ENCODE measurements at places on chromosomes 6 and 20.

DNA sequence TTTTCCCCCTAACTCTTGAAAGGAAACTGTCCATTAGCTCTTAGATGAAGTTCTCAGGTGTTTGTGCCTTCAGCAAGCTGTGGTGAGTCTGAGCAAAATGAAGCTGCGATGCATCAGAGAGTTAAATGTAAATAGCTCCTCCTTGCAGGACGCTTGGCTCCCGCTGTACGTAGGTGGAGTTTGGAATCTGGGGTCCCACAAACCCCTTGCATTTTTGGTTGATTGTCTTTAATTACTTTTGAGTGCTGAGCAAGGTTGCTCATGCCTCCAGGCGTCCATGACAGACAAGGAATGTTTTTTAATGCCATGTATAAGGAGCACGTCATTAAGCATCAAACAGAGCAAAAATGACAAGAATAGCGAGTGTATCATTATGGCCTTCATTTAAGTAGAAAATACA lies 300.5 kb downstream of the TFAP2C start:
- DNase-seq, result no peak

GRCh38 chr6:23013776-23014175 lies 444.4 kb downstream of the HDGFL1 start:
- no peak for DNase-seq

- DNase-seq, result no peak
These were observed 143.1 kb downstream of the CEP57L1 start for GRCh38 chr6:109238396-109238795.

GRCh38 chr6:35282472-35282871 lies 15.1 kb upstream of the DEF6 start:
- no peak for DNase-seq

DNA sequence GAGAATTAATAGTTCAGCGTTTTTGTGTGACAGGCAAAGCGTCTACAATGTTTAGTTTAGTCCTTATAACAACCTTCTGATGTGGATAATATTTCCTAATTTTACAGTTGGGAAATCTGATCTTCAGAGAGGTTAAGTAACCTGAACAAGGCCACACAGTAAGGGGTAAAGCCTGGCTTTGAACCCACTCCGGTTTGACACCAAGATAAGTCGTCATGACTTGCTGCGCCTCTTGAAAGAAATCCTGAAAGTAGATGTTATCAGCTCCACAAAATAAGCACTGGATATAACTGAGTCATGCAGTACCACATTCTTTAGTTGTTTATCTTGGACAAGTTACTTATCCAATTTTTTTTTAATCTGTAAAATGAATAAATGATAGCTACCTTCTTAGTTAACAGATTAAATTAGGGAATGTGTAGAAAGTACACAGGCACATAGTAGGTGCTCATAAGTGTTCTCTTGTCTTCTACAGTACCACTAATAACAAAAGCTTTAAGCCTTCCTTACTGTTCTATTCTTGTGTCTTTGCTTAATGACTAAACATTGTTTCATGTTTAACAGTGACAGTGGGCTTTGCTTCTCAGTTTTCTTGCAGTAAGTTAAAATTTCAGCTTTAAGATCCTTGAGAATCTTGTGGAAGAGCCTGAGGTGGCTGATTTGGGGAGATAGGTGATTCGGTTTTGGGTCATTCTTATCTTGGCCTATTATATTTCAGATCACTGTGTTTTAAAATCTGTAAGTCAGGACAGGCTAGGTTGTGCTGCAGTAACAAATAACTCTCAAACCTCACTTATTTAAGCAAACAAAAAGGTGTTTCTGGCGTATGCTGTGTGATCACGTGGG lies 2.1 kb downstream of the HIVEP1 start:
- DNase-seq, result no peak

- DNase-seq, result no peak
These were observed 135.5 kb downstream of the LRRC1 start for GRCh38 chr6:53930330-53930729.

GRCh38 chr20:43699941-43700565 lies 26.7 kb downstream of the GTSF1L start:
- no peak for DNase-seq

- DNase-seq, result no peak
These were observed 56.0 kb downstream of the CDK5RAP1 start for GRCh38 chr20:33345342-33345741.

- DNase-seq, result peak; percentile 55
These were observed 683 bp upstream of the GCNT2 start for GRCh38 chr6:10520468-10520867.

- DNase-seq, result no peak
These were observed 137.1 kb downstream of the ELOVL4 start for GRCh38 chr6:79810185-79810705.

- DNase-seq, result no peak
These were observed 73.0 kb upstream of the HMGN3 start for GRCh38 chr6:79307321-79308036.

- DNase-seq, result no peak
These were observed 18.1 kb downstream of the RIPK1 start for GRCh38 chr6:3086282-3086946.

DNA sequence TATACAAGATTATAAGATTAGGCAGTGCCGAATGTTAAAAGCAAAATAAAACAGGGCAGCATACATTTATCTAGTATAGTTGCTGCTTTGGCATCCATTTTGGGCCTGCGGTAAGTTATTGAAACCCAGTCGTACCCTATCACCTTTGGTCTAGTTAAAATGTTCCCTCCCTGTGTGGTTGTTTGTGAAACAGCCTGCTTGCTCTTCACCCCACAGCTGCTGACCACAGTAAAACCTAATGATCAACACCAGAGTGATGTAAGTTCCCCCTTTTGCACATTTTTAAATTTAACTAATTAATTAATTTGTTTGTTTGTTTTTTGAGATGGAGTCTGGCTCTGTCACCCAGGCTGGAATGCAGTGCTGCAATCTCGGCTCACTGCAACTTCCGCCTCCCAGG lies 50.3 kb upstream of the TXNDC5 start:
- DNase-seq, result peak; percentile 23

- DNase-seq, result no peak
These were observed 315.4 kb downstream of the SAMD5 start for GRCh38 chr6:147823936-147824335.

DNA sequence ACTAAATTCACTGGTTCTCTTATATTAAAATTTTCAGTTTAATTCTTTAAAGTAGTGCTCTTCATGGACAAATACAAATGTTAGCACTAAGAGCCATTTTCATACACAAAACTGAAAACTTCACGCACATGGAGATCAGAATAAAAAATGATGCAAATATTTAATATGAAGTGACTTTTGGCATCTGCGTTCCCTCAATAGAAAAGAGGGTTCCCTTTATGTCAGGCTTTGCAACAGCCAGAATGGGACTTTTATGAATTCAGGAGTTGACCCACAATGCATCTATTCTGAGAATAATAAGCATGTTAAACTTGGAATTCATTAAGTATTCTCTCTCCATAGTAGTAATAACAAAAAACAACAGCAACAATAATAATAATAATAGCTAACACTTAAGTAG lies 125.8 kb downstream of the INSM1 start:
- DNase-seq, result no peak

DNA sequence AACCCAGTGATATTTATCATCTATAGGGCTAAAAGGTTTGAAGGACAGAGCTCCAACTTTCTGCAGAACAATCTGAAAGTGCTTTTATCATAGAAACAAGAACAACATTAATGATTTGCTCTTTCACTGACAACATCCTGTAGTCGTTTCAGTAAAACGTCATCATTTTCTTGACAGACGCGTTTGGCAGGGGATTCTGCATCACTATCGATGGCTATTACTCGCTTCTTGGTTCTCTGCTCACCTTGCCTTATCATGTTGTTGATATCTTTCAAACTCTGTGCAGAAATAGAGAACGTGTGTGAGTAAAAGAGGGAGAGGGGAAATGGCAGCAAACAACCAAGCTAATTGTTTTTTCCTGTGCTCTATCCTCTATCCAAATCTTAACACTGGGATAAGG lies 47.1 kb upstream of the SAMHD1 start:
- no peak for DNase-seq

DNA sequence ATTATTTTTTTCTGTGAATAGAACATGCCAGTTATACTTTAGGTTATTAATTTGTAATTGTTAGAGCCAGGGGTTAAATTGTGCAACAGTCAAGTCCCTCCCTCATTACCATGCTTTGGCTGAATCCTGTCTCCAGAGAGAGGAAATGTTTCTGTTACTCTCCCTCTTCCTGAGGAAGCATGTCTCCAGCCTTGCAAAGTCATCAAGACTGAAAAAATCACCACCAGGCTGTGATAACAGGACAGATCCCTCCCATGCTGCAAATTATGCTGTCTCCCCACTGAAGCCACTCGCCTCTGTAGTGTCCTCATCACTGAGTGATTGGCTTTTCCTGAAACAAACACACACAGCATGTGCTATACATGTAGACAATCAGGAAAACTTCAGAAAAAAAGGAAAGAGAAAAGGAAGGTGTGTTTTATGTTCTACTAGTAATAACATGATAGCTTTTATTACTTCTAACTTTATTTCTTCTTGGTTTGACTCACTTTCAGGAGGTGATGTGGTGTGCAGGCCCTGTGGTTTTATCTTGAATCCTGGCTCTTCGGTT lies 290.0 kb upstream of the JAG1 start:
- no peak for DNase-seq

- no peak for DNase-seq
These were observed 15.4 kb downstream of the ENPP3 start for GRCh38 chr6:131652472-131652871.

DNA sequence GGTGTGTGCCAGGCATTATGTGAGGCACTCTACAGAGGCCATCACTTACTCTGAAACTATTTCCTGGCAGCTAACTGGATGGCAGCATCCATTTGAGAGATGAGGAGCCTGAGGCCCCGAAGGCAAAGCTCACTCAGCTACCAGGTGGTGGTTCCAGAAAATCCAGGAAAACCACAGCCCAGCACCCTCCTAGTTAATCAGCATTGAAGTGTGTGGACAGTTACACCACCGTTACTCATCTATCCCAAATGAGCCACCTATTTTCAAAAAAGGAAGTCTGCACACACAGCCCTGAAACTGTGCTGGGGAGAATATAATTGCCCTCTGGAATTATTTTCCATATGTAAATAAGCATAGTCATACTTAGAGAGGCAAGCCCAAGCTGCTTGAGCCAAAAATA lies 67.4 kb downstream of the CNBD2 start:
- DNase-seq, result no peak

- no peak for DNase-seq
These were observed 134.6 kb upstream of the NEDD9 start for GRCh38 chr6:11366934-11367637.

- no peak for DNase-seq
These were observed 407.3 kb upstream of the FLRT3 start for GRCh38 chr20:14744723-14745122.

GRCh38 chr6:104789770-104790190 lies 69.9 kb downstream of the HACE1 start:
- no peak for DNase-seq

DNA sequence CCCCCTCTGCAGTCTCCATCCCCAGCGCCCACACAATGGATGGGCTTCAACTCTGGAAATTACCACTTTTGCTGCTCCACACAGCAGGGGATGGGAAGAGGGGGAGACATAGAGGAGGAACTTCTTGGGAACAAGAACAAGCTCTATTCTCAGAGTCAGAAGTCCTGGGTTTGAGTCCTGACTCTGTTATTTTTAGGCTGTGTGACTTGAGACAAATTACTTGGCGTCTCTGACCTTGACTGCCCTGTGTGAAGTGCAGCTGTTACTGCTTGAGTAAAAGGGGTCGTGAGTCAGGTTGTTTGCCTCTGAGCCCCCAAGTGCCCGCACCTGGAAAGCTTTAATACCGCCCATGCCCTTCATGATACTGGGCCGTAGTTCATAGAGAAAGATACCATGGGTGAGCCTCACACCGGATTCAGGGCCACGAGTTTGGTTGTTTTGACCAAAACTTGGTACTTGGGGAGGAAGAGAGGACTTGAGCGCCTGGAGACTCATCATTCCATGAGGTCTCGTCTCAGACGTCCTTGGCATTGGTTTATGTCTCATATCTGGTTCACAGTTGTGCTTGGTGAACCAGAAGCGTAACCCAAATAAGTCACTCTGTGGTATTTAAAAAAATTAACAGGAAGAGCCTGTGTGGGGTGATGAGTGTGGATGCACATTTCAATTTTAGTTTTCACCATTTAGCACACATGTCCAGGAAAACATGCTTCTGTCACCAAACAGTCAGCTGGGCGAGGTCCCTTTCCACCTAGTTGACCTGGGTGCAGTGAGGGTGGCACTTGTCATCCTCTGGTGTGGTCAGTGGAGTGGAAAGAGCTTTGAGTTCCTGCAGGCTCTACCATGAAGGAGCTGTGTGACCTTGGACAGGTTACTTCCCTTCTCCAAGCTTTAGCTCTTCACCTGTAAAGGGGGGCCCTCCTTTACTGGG lies 75.6 kb downstream of the CDC5L start:
- DNase-seq, result no peak
